ENCODE measurements at places on chromosomes 6 and 20.

GRCh38 chr20:38208088-38208487 is 43.0 kb upstream of the TGM2 start:
- DNase-seq: no peak

DNA sequence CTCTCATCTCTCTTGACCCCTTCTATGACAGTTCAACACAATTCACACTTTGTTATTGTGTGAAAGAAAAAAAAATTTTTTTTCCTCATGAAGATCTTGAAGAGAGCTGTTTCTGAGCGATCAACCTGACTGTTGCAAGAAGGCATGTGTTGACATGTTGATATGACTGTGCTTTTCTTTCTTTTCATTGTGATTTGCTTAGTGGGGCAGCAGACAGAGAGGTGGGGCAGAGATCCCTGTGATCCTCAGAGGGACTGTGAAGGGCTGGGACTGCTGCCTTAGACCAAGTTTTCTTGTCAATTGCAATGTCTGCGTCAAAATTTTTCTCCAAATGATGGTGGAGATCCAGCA is 70.8 kb upstream of the IYD start:
- no peak for DNase-seq

DNA sequence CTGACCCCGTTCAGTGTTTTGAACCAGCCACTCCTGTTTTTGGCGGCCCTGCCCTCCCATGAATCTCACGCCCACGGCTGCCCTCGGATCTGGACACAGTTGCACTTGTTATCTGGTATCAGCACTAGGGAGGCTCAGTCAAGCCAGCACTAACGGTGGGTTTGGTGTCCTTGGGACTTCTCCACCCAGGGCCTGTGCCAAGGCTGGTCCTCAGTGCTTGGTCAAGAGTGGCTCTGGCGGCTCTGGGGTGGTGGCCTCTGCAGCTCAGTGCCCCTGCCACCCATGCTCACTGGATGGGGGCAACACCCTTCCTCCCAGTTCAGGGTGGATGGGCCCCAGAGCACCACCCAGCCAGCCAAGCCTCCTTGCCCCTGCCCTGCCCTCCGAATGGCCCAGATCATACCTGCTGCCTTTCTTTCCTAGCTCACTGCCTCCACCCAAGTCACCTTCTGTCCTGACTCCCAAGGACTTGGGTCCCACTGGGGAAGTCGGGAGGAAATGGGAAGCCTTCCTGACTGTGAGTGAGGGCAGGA is 54.7 kb downstream of the SSR1 start:
- DNase-seq: no peak

DNA sequence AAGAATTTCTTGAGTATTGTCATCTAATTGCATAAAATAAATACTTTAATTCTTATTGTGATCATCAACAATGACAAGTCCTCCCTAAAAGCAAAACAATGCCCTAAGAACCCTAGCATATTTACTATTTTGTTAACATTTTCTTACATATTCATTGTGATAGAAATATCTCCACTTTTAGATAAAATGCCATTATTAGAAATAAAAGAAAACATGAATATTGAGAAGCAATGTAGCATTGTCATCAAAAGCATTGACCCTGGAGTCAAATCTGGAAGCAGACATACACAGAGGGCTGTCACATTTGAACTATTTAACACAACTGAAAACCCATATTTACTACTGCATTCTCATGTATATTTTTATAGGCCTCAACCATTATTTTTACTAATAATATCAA is 257.7 kb downstream of the SYNE1 start:
- DNase-seq: no peak

DNA sequence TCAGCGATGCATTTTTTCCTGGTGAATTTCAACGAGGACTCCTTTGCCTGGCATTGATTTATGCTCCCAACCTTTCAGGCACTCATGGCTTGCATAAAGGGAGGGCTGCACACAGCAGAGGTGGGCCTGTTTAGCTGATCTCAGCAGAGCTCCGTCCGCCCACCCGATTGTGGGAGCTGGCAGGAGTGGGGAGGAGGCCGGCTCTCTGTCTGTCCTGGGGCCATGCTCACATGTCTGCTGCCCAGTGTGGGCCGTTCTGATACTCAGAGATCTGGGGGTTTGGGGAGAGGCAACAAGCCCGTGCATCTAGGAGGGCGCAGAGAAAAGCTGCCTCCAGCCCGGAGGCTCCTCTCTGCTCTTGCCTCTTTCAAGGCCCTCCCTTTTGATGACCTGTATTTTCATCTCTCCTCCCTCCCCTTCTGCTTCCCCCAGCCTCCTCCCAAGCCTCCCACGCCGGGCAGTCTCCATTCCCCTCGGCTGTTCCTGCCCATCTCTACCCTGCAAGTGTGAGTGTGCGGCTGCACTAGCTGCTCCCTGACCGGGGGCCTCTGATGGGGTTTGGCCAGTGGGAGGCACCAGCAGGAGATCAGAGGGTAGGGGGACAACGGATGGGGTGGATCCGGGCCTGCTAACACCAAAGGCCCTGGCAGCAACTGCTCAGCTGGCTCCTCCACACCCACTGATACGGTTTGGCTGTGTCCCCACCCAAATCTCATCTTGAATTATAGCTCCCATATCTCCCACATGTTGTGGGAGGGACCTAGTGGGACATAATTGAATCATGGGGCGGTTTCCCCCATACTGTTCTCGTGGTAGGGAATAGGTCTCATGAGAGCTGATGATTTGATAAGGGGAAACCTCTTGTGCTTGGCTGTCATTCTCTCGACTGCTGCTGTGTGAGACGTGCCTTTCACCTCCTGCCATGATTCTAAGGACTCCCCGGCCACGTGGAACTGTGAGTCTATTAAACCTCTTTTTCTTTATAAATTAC is 39.6 kb upstream of the MLN start:
- DNase-seq: no peak

DNA sequence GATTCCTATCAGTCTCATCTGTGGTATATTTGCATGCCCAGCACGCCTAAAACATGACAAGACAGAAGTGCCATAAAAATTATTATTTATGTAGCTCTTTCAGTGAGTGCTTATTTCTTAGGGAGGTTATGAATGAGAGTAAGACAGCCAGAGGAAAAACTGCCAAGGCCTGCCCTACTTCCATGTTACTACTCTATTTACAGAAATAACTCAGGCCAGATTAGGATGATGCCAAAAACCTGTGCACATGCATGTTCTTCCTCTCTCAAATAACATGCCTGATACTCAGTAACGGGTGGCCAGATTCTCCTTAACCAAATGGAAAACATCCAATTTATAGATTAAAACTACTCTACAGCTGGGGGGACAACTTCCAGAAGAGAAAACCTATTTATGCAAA is 45.7 kb downstream of the ILRUN start:
- DNase-seq: no peak

DNA sequence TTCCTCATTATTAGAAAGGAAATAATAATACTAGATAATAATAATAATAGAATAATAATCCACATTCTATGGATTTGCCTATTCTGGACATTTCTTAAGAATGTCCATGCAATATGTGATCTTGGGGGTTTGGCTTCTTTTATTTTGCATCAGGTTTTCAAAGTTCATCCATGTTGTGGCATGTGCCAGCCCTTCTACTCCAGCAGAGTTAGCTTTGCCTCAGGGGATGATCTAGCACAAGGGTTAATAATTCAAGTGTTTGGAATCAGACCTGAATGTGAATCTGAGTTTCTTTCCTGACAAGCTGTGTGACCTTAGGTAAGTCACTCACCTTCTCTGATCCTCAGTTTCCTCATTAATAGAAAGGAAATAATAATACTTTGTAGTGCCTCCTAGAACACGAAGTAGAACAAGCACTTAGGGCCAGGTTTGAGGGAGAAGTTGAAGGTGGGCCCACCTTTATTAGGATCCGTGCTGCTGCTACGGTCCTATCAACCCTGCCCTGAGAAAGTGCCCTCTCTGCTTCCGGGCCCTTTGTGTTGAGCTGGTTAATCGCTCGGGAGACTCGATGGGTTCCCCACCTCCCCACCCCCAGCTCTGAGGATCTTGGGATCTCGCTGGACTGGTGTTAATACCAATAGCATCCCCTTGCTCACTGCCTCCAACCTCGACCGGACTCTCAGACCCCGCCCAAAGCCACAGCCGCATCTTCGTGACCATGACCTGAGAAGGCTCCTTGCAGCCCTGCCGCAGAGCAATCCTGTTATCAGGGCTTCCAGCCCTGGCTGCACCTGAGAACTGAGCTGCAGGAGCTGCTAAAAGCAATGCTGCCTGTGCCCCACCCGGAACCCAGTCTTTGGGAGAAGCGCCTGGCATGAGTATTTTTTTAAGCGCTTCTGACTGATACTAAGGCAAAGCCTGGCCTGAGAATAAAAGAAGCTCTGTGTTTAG is 26.9 kb downstream of the RBM38 start:
- no peak for DNase-seq

DNA sequence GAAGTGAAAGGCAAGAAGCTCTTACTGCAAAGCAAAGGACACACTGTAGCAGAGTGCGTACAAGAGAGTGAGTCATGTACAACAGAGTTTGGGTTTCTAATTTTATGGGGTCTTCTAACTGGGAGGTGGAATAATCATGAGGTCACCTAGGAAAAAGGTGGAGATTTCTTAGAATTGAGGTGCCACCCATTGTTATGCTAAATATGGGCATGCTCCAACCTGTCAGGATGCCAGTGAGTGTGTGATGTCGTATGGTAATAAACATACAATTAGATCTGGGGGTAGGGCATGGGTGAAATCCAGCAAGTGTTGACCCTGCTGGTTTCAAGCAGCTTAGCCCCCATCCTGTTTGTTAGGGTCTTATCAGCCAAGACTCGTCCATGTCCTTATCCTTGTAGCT is 46.6 kb downstream of the OR2B6 start:
- no peak for DNase-seq

DNA sequence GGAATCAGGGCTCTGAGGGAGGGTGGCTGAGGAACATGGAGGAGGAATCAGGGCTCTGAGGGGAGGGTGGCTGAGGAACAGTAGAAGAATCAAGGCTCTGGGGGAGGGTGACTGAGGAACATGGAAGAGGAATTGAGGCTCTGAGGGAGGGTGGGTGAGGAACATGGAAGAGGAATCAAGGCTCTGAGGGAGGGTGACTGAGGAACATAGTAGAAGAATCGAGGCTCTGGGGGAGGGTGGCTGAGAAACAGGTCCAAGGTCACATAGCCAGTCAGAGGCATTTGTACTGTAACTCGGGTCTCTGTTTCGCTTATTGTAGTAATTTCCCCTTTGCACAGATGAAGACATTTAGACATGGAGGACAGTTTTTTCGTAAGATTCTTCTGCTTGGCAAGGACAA is 164.8 kb downstream of the SOBP start:
- DNase-seq: no peak

GRCh38 chr6:169212436-169212835 is 41.2 kb downstream of the THBS2 start:
- no peak for DNase-seq

GRCh38 chr6:139510040-139510790 is 135.8 kb upstream of the CITED2 start:
- DNase-seq: no peak

DNA sequence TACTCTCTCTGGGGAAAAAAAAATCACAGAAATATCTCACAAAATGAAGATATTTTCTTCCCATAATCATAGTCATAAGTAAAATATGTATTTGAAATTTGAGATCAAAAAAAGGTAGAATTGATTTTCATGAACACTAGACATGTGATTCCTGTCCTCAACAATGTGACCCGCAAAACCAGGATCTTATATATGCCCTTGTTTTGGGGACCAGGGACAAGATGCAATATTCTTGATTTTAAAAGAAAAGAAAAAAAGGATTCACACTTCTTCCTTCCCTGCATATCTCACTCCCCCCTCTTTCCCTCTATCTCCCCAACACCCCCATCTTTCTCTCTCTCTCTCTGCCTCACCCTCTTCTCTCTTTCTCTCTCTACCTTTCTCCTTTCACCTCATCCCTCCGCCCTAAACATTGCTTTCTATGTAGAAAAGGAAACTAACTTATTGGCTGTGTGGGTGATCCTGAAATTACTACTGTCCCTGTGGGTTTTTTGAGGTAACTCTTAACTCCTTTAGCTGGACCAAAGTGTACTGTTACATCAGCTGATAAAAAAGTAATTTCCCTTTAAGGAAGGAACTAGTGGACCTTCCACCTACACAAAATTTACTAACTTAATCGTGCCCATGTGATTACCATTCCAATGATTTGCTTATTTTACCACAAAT is 85.6 kb downstream of the AIG1 start:
- DNase-seq: no peak

GRCh38 chr6:142906945-142907470 is 38.0 kb downstream of the HIVEP2 start:
- DNase-seq: no peak

DNA sequence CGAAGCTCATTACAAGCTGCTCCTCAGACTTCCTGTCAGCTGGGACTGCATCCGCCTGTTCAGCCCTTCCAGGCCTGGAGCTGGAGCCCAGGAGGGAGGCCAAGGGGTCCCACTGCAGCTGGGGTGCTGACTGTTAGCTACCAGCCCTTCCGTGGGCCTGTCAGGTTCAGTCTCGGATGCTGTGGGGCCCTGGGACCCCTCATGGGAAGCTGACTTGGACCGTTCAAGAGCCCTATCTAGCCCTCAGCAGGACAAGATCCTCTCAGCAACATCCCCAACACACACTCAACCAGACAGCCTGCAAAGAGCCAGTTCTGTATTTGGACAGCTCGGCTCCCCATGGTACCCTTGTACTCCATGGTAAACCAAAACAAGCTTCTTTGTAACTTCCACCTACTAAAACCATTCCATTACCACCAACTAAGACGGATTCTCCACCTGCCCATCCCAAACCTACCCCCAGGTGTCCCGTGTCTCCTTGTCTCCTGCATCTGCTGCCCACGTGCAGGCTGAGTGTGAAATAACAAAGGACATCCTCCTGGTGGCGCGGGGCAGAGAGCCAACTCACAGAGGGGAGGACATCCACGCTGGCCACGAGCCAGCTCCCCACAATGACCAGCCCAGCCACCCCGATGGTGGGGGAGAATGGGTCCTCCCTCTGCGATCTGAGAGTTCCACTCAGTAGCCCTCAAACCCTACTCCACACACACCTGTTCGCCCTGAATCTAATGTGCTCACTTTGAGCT is 111.2 kb downstream of the TAF4 start:
- no peak for DNase-seq

- DNase-seq: no peak
Observed at GRCh38 chr6:84635081-84635761, 129.2 kb downstream of the TBX18 start.

DNA sequence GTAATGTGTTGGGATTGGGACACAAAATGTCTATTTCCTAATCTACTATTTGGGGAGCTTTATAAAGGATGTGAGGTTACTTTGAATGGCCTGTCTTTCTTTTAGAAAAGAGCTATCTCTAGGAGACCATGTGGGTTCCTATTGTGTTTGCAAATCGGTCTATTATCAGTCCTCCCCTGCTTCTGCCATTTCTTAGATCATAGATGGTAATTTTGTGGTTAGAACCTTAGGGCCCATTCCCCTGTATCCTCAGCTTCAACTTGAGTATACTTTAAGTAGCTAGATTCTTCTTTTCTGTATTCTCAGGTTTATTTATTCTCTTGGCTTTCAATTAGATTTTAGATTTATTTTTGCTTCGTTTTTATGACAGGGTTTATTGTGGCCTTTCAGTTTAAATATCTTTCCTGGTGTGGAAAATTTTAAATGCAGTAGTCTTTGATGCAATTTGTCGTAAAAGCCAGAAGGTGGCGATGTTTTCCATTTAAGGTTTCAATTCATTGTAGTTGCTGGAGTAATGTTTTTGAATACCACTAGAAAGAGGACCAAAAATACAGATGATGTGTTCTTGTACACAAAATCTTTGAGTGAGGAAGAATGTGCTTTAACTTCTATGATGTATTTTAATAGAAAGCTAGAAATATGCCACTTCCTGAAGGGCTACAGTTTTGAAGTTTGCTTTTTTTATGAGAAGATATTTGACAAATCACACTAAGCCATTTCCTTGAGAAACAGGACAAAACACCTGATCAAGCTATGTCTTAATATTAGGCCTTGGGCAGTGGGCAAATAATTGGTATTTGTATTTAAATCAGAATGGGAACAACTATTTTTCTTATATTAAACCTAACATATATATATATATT is 20.3 kb downstream of the TBPL1 start:
- no peak for DNase-seq
